ENCODE measurements at places on chromosomes 2 and 18. TPM values are rescaled to one million over a fixed set of nuclear protein-coding genes. Genes with fewer than 3 reads are reported as not detected.

The IL36RN gene
- polyA plus RNA-seq = not detected

DNA sequence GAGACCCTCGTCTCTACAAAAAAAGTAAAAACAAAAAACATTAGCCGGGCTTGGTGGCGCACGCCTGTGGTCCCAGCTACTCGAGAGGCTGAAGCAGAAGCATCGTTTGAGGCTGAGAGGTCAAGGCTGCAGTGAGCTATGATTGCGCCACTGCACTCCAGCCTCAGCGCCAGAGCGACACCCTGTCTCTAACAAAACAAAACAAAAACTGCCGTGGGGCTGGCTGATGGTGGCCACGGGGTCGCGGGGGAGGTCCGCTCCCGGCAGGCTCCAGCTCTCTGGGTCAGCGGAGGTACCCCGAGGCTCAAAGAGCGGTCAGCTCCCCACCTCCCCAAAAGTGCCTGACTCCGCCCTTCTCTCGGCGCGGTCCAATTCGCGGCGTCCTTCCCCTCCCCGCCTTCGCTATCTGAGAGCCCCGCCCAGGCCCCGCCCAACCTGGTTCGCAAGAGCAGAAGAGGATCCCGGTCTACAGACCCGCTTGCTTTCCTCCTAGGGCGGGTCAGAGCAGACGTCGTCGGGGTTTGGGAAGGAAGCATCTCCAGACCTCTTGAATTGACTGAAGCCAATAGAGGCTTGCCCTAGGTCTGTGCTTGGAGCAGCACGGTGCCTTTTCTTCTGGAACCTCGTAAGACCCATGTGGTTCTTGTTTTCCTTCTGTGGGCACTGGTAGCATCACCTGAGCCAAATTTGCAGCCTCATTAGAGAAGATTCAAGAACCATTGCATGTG lies 7.8 kb downstream of the RAX start:
- DNase-seq = no peak

GRCh38 chr2:64837925-64838641 lies 151.1 kb upstream of the SLC1A4 start:
- DNase-seq = no peak

The GALNT3 gene
- polyA plus RNA-seq = 3.2 TPM

- no peak for DNase-seq
Observed at GRCh38 chr2:233241803-233242202, 9.7 kb upstream of the ATG16L1 start.

The GCG gene
- not detected for polyA plus RNA-seq

- no peak for DNase-seq
Observed at GRCh38 chr2:141440072-141440635, 690.7 kb downstream of the LRP1B start.

- no peak for DNase-seq
Observed at GRCh38 chr18:26960911-26961310, 95.4 kb upstream of the AQP4 start.

- no peak for DNase-seq
Observed at GRCh38 chr2:148979919-148980277, 58.6 kb upstream of the LYPD6B start.

The FAM110C gene
- 3.8 TPM for polyA plus RNA-seq

The B4GALT6 gene
- polyA plus RNA-seq = 3.2 TPM

The TEX44 gene
- not detected for polyA plus RNA-seq

- DNase-seq = no peak
Observed at GRCh38 chr18:23710946-23711345, 21.7 kb downstream of the LAMA3 start.

GRCh38 chr2:120422465-120423160 lies 76.7 kb downstream of the INHBB start:
- no peak for DNase-seq

DNA sequence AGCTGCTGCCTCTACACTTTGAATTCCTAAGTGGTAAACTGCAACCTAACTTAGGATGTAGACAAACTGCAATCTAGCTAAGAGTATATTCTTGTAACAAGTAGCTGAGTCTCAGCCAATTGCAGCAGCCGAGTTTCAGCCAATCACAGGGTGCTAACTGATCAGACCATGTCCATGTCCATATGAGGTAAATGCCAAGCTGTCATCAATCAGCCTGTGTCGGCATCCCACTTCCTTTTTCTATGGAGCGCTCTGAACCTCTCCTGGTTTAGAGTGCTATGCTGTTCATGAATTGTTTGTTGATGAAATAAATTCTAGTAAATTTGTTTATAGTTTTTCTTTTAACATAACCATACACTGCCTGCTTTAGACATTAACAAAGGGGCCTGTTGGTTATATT lies 408.8 kb downstream of the NBAS start:
- DNase-seq = no peak

DNA sequence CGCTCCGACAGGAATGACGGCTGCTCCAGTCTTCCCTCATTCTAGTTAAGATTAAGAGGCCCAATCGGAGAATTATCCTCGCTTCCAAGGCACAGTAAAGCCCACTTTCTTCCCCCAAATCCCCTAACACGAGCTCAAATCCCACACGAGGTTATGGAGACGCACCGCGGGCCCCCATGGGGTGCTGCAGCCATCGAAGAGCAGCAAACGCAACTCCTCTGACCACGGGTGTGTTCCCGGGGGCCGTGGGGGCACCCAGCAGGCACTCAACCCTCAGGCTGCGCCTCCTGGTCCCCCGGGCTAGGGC lies 446 bp downstream of the COPS9 start:
- DNase-seq = no peak

Data from urinary bladder (tissue), 4 donors.